SK-N-MC (cell line): ENCODE measurements at places on chromosomes 7 and 10.

DNA sequence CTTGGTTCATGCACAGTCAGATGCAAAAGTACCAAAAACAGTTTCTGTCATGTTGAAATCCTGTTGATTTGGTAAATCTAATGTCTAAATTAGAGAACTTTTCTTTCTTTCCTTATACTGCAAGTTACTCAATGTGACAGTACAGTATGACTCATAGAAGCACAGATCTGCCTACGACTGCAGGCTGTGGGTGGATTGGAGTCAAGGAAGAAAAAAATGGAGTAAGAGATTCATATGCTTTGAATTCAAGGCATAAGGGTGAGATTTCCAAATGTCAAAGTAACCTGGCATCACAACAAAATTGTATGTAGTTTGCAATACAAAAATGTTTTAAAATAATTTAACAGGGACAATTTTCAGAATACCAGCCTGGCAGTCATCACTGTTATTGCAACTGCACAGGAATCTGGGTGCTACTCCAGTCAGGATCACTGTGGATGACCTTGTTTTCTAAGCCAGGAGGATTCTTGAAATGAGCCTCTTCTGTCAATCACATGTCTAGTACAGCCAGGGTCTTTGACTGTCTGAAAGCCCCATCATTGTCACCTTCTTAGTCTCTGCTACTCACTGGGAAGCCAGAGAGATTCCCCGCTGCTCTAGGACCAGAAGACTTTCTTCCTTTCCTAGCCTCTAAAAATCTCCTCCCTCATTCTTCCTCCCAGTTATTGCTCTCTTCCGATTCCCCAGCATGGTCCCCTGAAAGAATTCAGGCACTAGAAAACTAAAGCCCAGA, 83.6 kb downstream of the CD36 start:
- DNase-seq: peak; percentile 76

DNA sequence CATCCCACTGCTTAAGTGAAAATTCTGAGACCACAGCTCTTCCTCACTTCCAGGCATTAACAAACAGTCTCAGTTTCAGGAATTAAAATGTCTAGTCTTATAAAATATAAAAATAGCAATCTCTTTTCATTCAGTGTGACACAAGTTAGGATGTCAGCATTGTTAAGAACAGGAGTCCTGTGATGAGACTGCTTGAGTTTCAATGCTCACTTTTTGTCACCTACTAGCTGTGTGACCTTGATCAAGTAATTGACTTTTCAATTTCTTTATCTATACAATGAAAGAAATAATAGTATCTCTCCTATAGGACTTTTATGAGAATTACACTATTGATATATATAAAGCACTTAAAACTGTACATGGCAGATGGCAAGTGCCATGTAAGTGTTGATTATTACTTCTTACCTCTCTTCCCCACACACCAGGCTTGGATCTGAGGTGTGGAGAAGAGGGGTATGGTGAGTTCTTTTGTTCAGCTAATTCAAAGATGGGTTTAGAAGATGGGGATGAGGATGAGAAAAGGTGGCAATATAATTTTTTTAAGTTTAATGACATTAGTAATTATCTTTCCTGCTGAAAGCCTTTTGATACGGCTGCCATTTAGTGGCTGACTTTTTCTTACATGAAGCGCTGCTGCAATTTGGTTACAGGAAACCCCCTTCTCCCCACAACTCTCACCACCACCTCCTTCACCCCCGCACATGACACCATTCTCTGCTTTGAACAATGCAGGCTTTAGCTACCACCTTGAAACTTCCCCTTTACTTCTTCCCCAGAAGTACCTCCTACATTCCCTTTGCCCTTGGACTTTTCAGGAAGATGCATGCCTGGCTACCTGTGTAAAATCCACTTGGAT, 20.8 kb upstream of the HYAL4 start:
- no peak for DNase-seq

- no peak for DNase-seq
Observed at GRCh38 chr10:5595095-5595494, 70.3 kb downstream of the CALML3 start.

GRCh38 chr7:148815612-148816011, 68.5 kb downstream of the EZH2 start:
- DNase-seq: no peak

- DNase-seq: no peak
Observed at GRCh38 chr7:55306331-55306730, 58.8 kb upstream of the LANCL2 start.

- DNase-seq: no peak
Observed at GRCh38 chr7:132859199-132859598, 222.7 kb downstream of the CHCHD3 start.

DNA sequence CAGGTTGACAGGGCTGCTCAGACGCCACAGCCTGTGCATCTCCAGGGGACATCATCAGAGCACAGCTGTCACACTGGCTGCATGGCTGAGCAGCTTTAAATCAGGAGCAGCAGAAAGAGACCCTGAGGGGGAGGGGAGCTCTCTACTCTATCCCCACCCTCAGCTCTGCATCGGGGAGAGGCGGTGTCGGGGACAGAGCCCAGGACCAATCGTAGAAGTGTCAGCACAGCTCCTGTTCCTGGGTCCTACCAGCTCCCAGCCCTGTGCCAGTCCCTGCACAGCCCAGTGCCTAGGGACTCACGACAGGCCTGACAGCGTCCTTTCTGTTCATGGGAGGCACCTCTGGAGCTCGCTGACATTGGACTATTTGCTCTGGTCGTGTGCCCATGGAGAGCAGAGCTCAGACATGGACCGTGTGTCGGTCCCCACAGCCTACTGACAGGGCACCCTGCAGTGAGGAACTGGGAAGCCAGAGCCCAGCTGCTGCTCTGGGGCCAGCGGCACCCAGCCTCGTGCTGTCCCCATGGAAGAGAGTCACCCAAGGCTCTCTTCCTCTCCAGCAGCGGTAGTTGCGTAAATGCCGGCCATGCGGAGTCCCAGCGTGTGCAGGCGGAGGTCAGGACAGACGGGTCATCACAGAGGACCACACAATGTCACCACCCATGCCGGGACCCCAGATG, 20.4 kb upstream of the ANTXRL start:
- no peak for DNase-seq

GRCh38 chr7:152145853-152146466, 120.5 kb downstream of the GALNT11 start:
- peak; percentile 22 for DNase-seq

- DNase-seq: no peak
Observed at GRCh38 chr10:70538731-70539338, 60.3 kb downstream of the PALD1 start.

DNA sequence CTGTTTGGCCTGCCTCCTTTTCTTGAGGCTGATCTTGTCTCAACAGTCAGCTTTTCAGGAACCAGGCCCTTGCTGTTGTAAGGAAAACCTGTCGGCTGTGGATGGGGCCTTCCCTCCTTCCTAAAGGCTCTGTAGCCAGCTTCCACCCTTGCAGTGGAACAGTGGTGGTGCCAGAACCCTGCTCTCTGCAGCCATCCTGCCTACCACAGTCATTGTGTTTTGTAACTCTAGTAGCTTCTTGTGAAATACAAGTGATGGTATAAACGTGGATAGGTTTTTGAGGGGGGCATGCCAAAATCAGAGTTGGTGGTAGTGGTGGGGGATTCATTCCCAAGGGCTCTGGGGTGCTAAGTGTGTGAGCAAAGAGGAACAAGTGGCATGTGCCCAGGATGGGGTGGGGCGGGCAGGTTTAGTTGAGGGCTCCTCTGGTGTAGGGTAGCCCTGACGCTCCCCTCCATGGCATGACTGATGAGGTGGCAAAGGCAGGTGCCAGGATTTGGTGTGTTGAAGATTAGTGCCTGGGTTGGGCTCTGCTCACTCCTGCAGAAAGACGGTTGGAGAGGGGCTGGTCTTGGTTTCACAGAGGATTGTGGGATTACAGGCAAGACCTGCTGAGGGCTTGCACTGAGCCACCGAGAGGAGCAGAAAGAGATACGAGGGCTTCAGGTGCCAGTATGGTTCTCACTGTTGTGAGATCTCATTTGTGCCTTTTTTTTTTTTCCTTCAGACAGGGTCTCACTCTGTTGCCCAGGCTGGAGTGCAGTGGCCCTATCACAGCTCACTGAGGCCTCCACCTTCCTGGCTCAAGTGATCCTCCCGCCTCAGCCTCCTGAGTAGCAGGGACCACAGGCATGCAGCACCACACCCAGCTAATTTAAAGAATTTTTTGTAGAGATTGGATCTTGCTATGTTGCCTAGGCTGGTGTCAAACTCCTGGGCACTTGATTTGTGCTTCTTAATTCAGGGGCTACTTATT, 7.4 kb downstream of the TSPAN14 start:
- DNase-seq: no peak

DNA sequence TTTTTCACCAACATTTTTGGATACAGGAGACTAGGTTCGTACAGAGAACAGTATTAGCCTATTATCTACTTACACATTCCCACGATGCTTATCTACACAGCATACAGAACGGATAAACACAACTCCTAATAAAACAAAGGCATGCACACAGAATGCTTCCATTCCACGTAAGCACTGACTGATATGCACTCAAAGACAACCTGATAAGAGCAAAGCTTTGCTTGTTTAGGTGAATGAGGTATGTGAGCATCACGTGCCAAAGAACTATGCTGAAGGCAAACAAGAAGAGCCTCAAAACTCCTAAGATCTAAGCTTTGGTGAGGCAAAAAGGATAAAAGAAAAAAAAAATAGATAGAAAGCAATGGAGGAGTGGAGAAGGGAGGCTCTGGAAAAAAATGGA, 413.5 kb upstream of the LRRN3 start:
- no peak for DNase-seq

DNA sequence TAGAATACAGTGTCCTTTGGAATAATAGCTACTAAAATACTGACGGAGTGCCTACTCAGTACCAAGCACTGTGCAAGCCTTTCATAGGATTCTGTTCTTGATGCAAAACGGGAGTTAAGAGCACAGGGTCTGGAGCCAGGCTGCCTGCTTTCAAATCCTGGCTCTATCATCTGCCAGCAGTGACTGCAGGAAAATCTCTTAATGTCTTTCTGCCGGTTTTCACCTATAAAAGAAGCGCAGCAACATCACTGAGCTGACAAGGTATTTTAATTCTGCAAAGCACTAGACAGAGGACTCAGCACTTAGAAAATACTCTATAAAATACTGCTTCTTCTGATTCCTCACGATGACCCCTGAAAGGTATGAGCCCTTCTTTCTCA, 659 bp downstream of the FIGNL1 start:
- no peak for DNase-seq
